ENCODE measurements at places on chromosomes 16 and 17.

- DNase-seq = no peak
Measured at GRCh38 chr16:81786868-81787267, 7.8 kb downstream of the PLCG2 start.

GRCh38 chr17:39196241-39196807, 1.1 kb downstream of the CACNB1 start:
- no peak for DNase-seq

DNA sequence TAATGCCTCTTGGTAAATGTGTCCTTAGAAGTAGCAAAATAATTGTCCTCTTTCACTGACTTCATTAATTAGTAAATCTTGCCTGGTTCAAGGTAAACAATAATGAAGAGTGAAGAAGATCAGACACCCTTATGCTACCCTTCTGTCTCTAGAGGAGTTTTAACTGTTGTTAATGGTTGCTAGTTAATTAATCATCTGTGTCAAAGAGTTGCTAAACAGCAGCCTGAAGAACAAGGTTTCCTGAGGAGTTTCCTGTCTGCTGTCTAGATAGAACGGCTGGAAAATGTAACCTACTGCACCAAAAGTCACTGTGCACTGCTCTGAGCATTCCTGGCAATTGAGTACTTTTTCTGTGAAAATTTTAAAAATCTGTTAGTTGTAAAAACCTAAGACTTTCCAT, 131.3 kb downstream of the NLK start:
- DNase-seq = no peak

DNA sequence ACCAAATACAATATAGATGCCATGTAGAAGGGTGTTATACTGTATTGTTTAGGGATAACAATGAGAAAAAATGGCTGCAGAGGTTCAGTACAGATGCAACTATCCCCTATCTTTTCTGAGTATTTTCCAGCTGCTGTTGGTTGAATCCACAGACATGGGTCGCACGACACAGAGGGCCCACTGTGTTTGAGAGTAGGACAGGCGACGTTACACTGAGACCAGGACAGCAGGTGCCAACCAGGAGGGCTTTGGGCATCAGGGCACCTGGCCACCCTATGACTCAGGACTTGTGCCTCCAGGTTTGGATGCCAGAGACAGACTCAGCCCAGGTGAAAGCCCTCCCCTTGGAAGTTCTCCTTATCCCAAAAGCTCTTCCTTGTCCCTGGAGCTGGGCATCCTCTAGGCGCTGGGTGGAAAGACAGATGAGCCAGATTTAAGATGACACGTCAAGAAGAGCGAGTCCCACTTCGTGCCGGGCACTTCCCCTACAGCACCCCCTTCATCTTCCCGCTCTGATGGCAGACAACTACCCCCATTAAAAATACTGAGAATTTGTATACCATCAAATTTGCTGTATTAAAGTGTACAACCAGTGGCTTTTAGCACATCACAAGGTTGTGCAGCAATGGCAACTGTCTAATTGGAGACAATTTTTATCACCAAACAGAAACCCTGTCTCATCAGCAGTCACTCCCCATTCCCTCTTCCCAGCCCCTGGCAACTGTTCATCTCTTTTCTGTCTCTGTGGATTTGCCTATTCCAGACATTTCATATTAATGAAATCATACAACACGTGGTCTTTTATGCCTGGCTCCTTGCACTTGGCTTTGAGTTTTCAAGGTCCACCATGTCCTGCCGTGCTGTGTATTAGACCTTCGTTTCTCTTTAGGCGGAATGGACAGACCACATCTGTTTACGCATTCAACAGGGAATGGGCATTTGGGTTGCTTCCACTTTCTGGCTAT, 30.6 kb downstream of the TNFRSF13B start:
- DNase-seq = no peak

- DNase-seq = no peak
Measured at GRCh38 chr17:67200727-67201301, 44.2 kb downstream of the HELZ start.

DNA sequence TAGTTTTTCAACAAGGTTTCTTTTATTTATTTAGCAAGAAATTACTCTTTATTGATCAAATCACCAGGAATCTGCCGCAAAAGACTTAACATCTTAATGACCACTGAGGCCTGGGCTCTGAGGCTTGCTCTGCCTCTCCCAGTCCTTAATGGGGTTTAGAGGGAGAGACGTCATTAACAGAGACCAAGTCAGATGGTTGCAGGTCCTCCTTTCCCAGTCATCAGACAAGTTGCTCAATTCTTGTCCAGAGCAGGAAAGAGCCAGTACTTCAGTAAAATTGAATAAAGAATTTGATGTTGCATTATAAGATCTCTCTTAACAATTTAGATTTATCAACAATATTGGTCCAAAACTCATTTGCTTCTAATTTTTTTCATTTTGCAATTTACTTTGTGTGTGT, 2.0 kb downstream of the SEPHS2 start:
- DNase-seq = no peak

- DNase-seq = no peak
Measured at GRCh38 chr17:3755335-3756030, 31.8 kb downstream of the HASPIN start.

Data from GM13976 (cell line).